ENCODE measurements at places on chromosomes 16 and 17.

DNA sequence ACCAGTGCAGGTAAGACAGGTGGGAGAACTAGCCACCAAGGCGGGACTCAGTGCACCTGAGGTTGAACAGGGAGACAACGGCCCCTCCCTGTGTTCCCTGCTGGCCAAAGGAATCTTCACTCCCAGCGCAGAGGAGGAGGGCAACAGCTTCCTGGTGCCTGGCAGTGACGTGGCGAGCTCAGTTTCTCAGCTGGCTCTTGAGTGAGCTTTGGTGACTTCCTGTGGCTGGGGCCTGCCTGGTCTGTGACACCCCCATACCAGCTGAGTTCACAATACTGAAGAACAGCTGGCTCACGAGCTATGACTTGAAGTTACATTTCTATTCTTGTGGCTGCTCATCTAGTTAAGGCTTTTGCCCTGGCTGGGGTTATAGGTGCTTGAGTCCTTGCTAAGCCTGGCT lies 26.1 kb downstream of the WNT9B start:
- no peak for DNase-seq

- no peak for DNase-seq
Observed at GRCh38 chr17:1882836-1883235, 53.0 kb downstream of the RPA1 start.

DNA sequence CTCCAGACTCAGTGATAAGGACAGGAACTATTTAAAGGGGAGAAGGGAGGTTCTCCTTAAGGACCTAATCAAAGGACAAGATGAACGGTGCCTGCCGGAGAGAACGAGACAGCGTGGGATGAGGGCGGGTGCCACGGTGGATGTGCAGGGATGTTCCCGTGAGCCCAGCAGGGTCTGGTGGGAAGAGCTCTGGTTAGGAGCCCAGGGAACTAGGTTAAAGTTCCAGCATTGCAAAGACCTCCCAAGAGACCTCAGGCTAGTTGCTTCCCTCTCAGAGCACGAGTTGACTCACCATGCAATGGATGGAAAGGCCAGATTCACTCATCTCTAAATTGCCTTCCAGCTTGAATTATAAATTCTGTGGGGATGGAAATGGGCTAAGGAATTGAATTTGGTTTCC lies 14.7 kb downstream of the CCR7 start:
- DNase-seq = no peak

DNA sequence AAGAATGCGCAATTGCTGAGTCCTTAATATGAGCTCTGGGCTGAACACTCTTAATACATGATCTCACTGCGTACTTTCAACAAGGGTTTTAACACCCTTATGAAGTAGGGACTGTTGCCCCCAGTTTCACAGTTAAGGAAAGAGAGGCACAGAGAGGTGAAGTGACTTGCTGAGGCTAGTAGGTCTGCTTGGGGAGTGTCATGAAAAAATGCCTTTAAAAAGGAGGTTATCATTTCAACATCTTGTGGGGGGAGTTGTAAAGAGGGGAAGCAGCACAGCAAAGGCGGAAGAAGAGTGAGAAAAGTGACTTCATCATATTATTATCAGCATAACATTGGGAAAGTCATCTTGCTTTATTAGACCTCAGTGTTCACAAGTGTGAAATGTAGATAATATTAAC lies 2.1 kb downstream of the CCL4L2 start:
- no peak for DNase-seq

DNA sequence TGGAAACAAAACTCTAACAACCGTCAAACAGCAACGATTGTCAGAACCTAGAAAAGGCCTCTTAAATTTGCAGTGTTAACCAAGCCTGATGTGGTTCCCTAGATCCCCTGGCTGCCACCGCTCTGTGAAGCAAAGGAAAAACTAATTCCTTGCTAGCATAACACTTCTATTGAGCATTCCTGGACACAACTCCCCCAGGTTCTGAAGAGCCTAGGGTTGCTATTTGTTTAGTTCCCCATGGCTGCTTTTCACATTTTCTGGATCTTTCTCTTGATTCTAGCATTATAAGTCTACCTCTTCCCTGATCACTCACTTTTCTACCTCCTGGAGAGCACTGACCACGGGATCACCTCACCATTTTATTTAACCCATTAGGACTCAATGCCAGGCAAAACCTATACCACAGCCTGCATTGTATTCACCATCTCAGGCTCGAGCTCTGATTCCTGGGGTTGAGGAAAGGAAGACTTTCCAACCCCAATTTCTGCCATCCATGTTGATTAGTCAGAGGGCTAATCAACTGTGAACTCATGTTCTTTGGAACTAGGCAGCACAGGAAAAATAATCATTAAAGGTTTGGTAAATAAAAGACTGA lies 692 bp upstream of the KCNJ16 start:
- DNase-seq = no peak

- no peak for DNase-seq
Observed at GRCh38 chr17:50661795-50662391, 27.2 kb downstream of the ABCC3 start.

DNA sequence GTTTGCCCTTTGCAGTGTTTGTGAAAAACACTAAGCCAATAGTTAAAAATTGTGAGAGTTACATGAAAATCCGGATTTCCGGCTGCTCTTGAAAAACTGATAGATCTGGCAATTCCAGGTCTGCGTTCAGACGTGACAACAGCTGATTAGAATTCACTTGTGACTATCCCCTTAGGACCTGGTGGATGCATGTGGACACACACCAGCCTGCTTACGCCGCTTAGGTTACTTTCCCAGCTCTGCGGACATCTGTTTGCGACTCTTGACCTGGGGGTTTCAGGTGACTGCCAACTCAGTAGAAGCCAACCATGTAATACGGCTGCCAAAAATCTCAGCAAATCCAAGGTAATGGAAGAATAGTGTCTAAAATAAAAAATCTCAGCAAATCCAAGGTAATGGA lies 24.3 kb downstream of the VPS53 start:
- no peak for DNase-seq

GRCh38 chr16:87490096-87490798 lies 2.6 kb downstream of the ZCCHC14 start:
- DNase-seq = no peak

- DNase-seq = no peak
Observed at GRCh38 chr16:69559164-69559563, 6.6 kb upstream of the NFAT5 start.

- DNase-seq = peak; percentile 42
Observed at GRCh38 chr16:69890892-69891282, 60.2 kb upstream of the CLEC18A start.

- no peak for DNase-seq
Observed at GRCh38 chr16:57892447-57893096, 78.4 kb downstream of the CNGB1 start.

DNA sequence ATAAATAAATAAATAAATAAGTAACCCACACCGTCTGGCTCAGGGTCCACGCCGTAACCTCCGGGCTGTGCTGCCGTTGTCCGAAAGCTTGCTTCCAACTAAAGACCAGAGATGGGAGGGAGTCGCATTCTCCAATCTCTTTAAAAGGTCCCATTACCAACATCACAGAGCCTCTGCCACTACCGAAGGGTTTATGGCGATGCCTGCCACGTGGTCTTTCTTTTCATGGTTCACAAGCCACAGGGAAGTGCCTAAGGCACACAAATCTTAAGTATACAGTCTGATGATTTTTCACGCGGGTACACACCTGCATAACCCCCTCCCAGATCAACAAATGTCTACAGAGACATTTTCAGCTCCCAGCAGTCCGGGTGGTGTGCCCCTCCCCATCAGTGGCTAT lies 1.4 kb downstream of the COTL1 start:
- DNase-seq = no peak
